ENCODE measurements at places on chromosomes 16 and 17.

DNA sequence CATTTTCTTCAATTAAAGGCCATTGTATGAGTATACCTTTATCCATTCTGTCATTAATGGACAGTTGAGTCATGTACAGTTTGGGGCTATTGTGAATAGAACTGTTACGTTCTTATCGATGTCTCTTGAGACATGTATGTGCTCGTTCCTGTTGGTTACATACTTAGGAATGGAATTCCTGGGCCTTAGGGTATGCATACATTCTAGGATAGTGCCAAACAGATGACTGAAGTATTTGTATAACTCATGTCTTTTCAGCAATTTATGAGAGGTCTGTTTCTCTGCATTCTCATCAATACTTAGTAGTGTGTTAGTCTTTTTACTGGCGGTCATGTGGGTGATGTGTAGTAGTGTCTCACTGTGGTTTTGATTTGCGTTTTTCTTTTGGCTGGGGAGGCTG is 81.2 kb downstream of the USP22 start:
- H3K27me3 ChIP-seq, result no peaks in the 10 kb centered on the region
- H3K36me3 ChIP-seq, result no peaks in the 10 kb centered on the region
- no peak overlapping the region for H3K27ac ChIP-seq
- DNase-seq, result no peak
- no peak overlapping the region for H3K4me3 ChIP-seq
- H3K4me1 ChIP-seq, result no peaks in the 10 kb centered on the region

DNA sequence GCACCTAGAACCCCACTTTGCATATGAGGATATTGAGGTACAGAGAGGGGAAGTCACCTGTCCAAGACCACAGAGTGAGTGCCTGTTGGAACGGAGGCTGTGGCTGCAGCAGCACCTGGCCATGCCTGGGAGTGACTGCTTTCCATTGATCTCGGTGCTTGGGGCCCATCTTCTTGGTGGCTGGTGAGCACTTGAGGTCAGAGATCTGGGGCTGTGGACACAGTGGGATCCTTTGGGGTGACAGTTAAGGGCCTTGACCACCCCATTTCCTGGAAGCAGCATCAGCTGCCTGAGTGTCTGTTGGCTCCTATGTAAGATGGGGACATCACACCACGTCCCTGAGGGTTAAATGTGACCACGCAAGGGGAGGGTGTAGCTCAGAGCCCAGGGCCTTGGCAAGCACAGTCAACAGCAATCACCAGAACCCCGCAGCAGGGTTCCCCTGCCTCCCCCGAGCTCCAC is 111.7 kb downstream of the IRF8 start:
- no peaks in the 10 kb centered on the region for H3K4me1 ChIP-seq
- no peaks in the 10 kb centered on the region for H3K36me3 ChIP-seq
- H3K27me3 ChIP-seq, result no peaks in the 10 kb centered on the region

- H3K27ac ChIP-seq, result no peak overlapping the region
- no peak for DNase-seq
- no peaks in the 10 kb centered on the region for H3K4me1 ChIP-seq
- no peak overlapping the region for H3K4me3 ChIP-seq
- H3K27me3 ChIP-seq, result no peaks in the 10 kb centered on the region
Observed at GRCh38 chr17:69066482-69066881, 5.8 kb upstream of the ABCA9 start.

DNA sequence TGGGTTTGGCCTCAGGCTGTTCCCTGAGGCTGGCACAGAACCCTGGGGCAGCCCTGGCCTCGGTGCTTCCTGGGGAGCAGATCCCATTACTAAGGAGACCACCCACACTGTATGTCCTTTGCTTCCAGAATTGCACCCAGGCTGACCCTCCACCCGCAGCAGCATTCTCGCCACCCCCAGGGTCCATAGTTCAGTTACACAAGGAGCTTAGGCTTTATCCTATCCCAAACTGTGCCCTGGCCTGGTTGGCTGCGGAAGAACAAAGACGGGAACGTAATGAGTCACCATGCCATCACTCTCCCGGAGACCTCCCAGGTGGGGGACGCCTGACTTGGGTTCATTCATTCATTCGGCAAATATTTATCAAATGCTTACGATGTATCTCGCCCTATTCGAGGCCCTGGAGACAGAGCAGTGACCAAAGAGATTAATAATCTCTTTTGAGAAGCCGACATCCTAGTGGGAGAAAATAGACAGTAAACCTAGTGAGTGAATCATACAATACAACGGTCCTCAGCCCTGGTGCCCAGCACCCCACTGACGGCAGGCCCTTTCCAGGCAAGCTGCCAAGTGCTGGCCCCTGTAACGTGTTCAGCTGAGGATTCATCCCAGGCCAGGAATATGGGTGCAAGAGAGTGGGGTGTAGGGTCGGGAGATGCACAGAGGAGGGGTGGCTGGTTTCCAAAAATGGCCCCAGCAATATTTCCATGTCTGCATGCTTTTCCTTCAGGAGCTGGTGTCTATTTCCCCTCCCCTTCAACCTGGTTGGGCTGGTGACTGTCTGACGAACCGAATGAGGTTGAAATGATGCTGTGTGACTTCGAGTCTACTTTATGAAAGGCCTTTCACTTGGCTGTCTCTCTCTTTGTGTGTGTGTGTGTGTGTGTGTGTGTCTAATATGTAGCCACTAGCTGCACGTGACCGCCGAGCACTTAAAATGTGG is 134.2 kb downstream of the MGAT5B start:
- peaks cover 23% of the 10 kb centered on the region for H3K27me3 ChIP-seq
- no peak overlapping the region for H3K4me3 ChIP-seq
- H3K4me1 ChIP-seq, result no peaks in the 10 kb centered on the region
- no peak for DNase-seq

GRCh38 chr17:81000631-81001357 is 9.2 kb downstream of the CHMP6 start:
- H3K27me3 ChIP-seq, result peaks cover 38% of the 10 kb centered on the region
- H3K4me1 ChIP-seq, result peaks cover 30% of the 10 kb centered on the region
- H3K4me3 ChIP-seq, result no peak overlapping the region
- H3K36me3 ChIP-seq, result no peaks in the 10 kb centered on the region
- DNase-seq, result no peak
- no peak overlapping the region for H3K27ac ChIP-seq

GRCh38 chr17:42456223-42457106 is 2.2 kb upstream of the ATP6V0A1 start:
- peak overlapping the region; percentile 24 for H3K4me3 ChIP-seq
- H3K27ac ChIP-seq, result peak overlapping the region; percentile 96
- H3K36me3 ChIP-seq, result peaks cover 8% of the 10 kb centered on the region
- H3K27me3 ChIP-seq, result no peaks in the 10 kb centered on the region
- H3K4me1 ChIP-seq, result peaks cover 24% of the 10 kb centered on the region

- no peaks in the 10 kb centered on the region for H3K4me1 ChIP-seq
- H3K27me3 ChIP-seq, result no peaks in the 10 kb centered on the region
- no peak for DNase-seq
- no peaks in the 10 kb centered on the region for H3K36me3 ChIP-seq
- H3K4me3 ChIP-seq, result no peak overlapping the region
- H3K27ac ChIP-seq, result no peak overlapping the region
Observed at GRCh38 chr16:6751191-6751590, 581.5 kb upstream of the RBFOX1 start.
